ENCODE measurements at places on chromosomes 4 and X.

DNA sequence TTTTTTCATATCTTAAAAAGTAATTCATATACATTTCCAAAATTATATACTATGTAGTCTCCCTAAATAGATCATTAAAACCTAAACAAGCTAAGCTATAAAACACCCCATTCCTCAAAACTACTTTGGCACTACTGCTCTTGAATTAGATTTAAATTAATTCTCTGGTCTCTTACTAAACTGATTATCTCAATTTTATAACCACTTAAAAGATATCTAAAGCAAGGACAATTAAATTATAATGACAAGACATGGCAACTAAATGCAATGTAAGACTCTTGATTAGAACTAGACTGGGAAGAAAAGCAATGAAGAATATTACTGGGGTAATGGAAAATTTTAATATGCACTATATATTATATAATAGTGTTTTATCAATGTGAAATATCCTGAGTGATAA, 27.9 kb downstream of the TMEM184C start:
- no peak for DNase-seq

DNA sequence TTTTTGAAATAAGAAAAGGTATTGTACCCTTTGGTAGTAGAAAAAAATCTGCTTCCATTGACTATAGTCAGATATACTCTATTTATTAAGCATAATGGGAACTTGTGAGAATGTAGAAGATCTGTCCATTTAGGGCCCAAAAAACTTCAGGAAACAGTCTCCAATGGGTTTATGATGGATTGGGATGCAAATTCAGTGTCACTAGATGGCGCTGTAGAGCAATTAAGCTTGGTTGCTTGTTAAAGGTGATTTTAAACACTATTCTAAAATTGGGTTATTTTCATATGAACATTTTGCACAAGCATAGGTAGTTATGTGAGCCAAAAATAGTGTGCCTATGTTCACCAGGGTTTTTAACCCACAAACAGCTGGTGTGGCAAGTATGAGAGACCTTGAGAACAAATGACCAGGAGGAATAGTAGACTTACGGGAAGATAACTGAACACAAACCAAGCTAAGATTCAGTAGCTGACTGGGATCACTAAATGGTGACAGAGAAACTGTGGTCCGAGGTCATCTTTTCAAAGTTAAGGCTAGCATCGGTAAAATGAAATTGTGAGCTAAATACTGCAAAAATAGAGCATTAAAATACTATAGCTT, 80.3 kb upstream of the LSM6 start:
- peak; percentile 67 for DNase-seq

GRCh38 chrX:46791927-46792809, 33.2 kb upstream of the SLC9A7 start:
- no peak for DNase-seq

GRCh38 chr4:1210241-1210841, 38.0 kb upstream of the SPON2 start:
- DNase-seq = no peak

DNA sequence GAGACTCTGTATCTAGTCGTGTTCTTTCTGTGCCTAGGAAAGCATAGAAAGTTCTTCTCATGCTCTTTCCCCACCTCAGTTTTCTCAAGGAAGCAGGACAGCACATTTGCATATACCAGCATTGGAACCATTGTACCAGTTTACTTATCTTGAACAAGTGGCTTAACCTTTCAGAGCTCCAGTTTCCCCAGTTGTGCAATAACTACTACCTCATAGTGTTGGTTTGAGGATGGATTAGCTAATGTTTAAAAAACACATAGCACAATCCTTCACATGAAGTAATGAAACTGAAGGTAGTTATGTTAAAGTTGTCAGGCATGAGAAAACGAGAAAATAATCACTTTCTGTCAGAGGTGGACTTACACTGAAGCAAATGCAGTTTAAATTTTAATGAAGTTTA, 92.2 kb upstream of the H2AZ1 start:
- DNase-seq = no peak

DNA sequence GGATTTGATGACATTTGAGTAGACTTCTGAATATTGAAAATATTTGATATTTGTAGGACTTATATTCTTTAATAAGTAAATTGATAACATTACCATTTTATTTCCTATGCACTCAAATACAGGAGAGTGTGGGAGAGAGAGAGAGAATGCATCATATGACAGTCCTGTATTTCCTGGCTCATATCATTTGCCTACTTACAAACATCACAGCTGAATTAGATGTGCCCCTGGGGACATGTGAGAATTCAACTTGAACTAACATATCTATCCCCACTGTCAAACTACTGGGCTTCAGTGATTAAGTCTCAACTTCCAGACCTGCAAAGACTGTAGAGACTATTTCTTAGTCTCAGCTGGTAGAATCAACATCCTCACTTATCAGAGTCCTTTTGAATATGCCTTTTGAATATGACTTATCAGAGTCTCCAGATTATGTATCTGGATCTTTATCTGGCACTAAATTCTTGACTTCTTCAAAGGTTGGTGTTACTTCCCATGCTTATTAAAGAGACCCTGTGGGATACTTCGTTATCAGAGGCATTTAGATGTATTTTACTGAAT, 75.5 kb downstream of the PABPC4L start:
- no peak for DNase-seq
